NCI-H146 (cell line): ENCODE measurements at places on chromosomes 7 and 10.

DNA sequence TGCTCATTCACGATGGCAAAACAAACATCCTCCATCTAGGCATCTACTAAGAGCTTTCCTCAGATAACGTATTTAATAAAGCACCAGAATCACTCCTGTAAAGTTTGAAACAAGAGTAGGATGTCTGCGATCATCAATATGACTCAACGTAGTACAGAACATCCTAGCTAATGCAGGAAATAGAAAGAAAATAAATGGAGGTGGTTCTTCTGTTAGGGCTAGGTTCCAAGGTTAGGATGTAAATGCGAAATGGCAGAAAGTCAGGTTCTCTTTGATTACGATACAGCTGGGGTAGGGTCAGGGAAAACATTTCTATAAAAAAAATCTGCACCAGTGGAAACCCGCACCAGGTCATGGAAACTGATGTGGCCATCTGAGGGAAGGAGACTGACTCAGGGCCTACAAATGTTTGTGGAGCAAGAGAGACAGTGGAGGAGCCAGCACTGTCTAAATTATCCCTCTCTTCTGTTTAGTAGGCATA lies 29.1 kb downstream of the CCDC6 start:
- no peak for DNase-seq

DNA sequence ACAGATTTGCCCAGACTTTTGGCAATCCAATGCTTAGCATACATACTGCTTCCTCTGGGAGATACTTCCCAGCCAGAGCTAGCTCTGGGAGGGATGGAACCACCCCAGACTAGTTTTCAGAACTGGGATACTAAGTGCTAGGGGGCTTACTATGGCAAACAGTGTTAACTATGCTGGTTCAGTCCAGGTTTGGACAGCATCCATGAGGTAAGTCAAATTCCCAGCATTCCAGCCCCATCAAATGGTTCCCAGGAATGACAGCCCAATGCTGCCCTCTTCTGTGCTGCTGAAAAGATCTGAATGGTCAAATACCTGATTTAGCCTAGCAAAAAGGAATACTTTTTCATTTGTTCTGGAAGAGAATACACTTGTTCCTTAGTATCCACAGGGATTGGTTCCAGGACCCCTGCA lies 141.7 kb upstream of the CCDC6 start:
- DNase-seq = peak; percentile 37

GRCh38 chr7:49333180-49333881 lies 409.0 kb downstream of the CDC14C start:
- no peak for DNase-seq

- peak; percentile 68 for DNase-seq
These were observed 598 bp downstream of the MCMBP start for GRCh38 chr10:119871881-119872609.

DNA sequence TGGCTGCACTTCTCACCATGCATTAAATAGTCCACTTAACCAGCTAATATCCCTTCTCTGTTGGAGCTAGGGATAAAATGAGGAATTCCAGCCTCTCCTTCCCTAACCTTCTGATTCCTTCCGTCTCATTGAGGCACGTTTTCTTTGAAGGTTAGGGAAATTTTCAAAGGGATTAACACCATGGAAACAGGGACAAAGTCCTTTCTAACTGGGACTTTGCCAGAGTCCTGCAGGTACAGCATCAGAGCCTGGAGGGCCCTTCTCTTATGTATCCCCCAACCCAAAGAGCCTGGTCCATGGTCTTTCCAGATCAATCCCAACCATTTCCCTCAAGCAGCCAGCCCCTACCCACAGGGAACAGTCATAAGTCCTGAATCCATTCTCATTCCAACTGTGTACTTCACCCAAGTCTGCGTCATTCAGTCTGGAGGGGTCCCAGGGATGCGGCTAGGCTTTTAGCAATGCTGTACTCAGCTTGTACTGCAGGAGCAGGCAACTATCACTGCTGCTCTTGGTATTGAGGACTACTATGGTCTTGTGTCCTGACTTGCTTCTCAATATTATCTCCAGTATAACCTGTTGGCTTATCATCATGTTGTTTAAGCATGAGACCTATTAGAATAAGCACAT lies 34.6 kb upstream of the CROT start:
- no peak for DNase-seq

DNA sequence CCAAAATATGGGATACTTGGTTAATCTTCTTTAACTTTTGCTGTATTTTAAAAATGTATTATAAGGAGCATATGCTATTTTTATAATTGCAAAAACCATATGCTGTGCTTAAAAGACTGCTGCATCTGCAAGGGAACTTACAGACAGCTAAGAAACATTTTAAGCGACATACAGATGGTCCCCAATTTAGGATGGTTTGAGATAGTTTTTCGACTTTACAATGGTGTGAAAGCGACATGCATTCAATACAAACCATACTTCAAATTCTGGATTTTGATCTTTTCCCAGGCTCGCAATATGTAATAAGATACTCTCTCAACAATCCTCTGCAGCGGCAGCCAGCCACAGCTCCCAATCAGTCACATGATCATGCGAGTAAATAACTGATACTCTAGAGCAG lies 73.2 kb downstream of the SHTN1 start:
- no peak for DNase-seq

GRCh38 chr10:69345402-69345801 lies 67.1 kb downstream of the HK1 start:
- peak; percentile 91 for DNase-seq

DNA sequence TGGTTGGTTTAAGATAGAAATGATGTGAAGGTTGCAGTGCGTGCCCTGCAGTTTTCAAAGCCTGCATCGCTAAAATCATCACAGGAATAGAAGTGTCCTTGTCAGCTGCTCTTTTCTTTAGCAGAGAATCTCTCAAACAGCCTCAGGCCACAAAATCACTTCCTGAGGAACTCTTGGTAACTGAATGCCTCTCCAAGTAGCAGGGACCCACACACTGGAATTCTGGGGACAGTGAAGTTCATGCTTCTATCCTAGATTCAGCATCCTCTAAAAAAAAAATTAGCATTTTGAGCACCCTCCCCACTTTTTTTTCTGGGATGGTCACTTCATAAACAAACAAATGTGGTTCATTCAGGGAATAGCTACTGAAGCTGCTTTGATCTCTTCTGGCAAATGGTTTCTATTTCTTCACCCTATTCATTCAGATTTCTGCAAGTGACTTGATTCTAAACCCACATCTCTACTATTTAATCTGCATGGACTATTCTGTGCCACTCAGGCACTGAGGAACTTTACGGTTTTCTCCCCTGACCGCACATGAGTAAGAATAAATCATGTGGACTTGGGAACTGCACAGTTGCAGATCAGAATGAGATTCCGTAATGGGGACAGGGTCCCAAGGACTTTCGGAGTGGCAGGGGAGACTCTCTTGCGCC lies 306.9 kb downstream of the FRMD4A start:
- DNase-seq = no peak

- no peak for DNase-seq
These were observed 372.0 kb upstream of the C7orf33 start for GRCh38 chr7:148218603-148219002.

DNA sequence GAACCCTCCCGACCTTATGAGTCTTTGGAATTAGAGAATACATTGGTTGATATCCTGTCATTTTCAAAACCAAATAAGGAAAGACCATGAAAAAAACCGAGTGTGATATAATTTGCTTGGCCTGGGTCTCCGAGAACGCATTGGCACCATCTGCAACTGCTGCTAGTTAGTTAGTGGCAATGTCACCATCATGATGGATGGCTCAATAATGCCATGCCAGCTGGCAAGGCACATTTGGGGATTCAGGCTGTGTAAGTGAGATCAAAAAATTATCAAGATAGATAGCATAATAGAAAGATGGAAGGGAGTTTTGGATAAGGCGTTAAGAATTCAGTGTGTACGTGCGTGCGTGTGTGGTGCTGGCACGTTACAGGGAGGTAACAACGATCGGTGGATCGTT lies 134.7 kb upstream of the TCERG1L start:
- no peak for DNase-seq

- no peak for DNase-seq
These were observed 73.2 kb downstream of the SRI start for GRCh38 chr7:88146616-88147015.
